ENCODE measurements at places on chromosomes 4 and X.

DNA sequence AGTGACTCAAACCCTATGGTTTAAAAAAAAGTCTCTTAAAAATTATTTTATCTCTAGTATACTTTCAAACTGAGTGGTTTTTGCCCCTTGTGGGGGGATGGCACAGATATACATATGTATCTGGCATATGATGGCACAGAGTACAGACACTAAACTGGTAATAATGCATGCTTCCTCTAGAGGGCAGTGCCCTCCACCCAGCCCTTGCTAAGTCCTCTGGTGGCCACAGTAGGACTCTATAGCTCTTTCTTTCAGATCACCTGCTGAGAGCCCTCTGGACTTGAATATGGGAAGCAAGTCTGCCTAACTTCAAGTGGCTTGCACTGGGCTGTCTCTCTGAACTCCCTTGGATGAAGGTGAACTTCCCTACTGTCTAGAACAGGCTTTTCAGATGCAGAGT lies 66.3 kb downstream of the TSPAN7 start:
- no peak for DNase-seq

DNA sequence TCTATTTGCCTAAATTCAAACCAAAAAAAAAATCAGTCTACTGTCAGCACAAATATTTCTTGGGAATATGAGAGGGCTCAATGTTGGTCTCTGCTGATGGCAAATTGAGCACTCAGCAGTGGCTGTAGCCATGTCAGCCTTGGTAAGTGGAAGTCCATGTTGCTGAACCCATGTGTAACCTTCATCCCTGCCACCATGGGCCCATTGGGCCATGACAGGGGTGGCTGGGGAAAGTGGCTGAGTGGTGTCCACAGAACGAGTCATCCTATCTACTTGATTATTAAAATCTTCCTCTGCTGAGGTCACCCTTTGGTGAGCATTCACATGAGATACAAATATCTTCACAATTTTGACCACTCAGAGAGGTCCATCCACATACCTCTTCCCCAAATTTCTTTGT lies 56.8 kb upstream of the FAM9B start:
- DNase-seq, result no peak

DNA sequence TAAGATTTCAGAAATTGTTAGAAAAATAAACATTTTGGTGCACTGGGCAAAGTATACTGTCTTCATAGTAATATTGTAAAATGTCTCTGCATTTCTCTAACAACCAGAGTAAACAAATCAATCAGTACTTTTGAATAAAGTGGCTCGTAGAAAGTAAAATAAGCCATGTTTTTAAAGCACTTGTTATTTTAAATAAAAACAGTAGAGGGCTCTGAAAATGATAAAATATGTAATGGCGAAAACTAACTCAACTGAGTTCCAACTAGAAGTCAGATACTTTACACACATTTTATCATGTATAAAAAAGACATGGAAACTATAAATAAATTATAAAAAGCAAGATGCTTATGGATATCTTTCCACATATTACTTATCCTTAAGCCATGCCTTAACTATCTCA lies 1134.4 kb downstream of the PDHA2 start:
- no peak for DNase-seq

GRCh38 chrX:31702222-31702621 lies 630.4 kb upstream of the FTHL17 start:
- no peak for DNase-seq

- no peak for DNase-seq
Measured at GRCh38 chr4:146790515-146790914, 151.8 kb downstream of the POU4F2 start.
